H7 (cell line): ENCODE measurements at places on chromosomes 1 and 21. TPM values are rescaled to one million over a fixed set of nuclear protein-coding genes. Genes with fewer than 3 reads are reported as not detected.

- DNase-seq: no peak
Measured at GRCh38 chr1:57752843-57753242, 329.0 kb upstream of the DAB1 start.

DNA sequence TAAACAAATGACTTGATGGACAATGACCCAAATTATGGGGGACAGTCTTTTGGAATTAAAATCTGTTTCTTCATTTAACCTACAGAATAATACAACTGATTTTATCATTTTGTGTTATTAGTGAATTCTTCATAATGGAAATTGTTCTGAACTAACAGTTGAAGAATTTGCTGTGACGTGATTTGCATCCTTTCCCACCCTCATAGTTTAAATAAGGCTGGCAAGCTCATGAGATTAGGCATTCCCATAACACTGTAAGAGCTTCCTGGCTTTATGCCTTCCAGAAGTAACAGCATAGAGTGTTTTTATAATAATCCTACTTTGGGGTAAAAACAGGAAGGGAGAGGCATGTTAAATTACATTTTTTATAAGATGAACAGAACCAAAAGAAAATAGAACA is 95.7 kb downstream of the ATP6V1G3 start:
- no peak for DNase-seq

- peak; percentile 74 for DNase-seq
Measured at GRCh38 chr1:226604560-226605317, 56.2 kb downstream of the STUM start.

GRCh38 chr1:238408737-238409136 is 518.0 kb upstream of the ZP4 start:
- DNase-seq: no peak

DNA sequence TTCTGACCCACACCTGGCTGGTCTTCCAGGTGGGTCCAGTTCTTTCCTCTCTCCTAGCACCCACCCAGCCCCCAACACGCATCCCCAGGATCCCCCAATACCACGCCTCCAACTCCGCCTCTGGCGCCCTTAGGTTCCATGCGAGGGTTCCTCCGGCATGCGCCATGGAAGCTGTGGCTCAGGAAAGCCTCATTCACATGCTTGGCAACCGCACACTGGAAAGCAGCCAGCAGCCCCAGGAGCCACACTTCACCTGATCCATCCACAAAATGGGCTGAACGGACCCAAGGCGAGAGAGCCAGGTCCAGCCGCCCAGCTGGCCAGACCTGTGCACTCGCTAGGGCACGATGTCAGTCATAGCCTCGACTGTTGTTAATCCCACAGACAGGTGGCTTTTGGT is 161.2 kb downstream of the PSMG1 start:
- DNase-seq: no peak

DNA sequence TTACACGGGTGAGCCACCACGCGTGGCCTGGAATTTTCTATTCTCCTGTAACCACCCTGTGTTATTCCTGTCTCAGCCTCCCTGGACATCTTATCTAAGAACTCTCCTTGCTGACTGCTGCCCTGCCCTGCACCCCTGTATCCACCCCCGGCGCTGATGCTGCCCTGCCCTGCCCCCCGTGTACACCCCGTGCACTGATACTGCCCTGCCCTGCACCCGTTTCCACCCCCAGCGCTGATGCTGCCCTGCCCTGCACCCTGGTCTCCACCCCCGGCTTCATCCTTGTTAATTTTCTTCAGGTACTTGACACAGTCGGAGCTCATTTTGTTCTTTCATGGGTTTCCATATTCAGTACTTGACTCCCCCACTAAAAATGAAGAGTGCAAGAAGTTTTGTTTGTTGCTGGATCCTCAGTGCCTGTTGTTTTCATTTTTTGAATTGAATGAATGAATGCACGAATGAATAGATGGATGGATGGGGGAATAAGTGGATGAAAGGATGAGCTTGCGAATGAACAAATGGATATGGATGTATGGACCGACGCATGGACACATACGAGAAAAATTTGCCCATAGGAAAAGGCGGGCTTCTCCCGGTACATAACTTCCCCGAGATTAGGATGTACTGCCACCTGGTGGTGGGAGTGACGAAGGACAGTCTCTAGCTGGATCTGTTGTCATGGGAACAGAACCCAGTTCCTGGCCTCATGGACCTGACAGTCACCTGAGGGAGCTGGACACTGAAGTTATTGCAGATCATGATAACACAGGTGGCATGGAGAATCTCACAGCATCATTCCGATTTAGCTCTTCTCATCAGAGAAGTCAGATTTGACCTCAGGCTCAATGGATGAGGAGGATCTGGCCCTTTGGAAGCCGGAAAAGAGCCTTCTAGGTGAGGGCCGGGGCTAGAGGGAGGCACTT is 14.9 kb downstream of the AADACL4 start:
- peak; percentile 93 for DNase-seq

DNA sequence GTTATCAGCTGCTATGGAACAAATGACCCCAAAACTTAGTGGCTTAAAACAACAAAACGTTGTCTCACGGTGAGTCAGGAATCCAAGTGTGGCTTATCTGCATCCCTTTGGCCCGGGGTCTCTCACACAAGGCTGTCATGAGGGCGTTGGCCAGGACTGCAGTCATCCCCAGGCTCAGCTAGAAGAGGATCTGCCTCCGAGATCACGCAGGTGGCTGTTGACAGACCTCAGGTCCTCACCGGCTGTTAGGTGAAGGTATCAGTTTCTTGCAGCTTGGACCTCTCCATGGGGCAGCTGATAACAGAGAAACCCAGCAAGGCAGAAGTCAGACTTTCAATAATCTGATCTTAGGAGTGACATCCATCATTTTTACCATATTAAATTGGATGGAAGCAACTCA is 52.7 kb upstream of the SYT6 start:
- DNase-seq: no peak

DNA sequence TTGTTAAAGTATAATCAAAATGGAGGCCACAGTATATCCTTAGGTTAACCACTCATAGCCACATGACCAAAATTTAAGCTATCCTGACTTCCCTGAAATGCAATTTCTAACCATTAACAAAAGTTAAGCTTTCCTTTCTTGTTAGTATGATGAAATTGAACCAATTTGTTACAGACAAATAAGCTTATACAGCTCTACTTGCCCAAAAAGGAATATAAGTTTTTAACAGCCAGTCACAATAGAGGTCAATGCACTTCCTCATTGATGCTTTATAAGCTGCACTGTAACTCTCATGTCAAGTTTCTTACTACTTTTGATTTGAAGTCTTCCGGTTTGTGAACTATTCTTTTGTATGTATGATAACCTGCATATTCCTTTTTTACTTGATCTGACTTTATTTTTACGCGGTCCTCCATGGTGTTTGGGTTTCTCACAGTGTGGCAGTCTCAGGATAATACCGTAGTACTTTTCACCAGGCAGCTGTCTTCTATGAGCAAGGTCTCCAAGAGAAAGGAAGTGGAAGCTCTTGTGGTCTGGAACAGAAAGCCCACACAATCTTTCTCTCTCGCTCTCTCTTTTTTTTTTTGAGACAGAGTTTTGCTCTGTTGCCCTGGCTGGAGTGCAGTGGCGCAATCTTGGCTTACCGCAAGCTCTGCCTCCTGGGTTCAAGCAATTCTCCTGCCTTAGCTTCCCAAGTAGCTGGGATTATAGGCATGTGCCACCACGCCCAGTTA is 331.6 kb downstream of the SRGAP2C start:
- no peak for DNase-seq

GRCh38 chr1:218558271-218558810 is 213.2 kb downstream of the TGFB2 start:
- DNase-seq: no peak

- no peak for DNase-seq
Measured at GRCh38 chr1:199302554-199302953, 663.7 kb downstream of the PTPRC start.

DNA sequence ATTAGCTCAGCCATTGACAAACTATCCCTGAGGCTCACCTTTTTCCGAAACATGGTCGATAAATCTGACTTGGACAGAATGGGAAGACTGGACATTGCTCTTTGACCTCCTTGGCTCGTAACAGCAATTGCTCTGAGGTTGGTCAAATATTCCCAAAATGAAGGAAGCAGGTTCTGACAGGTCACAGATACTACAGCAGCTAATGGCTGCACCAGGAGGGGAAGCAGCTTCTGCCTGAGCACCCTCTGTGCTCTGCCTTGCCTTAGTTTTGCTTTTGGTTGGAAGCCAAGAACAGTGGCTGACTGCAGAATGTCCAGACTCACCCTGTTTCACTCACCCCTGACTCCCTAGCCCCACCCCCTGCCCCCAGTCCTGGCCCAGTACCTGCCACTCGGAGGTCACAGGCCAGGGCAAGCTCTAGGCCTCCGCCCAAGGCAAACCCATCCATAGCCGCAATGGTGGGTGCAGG is 15.4 kb downstream of the ECHDC2 start:
- no peak for DNase-seq

- DNase-seq: no peak
Measured at GRCh38 chr1:171138980-171139379, 46.1 kb upstream of the FMO2 start.

DNA sequence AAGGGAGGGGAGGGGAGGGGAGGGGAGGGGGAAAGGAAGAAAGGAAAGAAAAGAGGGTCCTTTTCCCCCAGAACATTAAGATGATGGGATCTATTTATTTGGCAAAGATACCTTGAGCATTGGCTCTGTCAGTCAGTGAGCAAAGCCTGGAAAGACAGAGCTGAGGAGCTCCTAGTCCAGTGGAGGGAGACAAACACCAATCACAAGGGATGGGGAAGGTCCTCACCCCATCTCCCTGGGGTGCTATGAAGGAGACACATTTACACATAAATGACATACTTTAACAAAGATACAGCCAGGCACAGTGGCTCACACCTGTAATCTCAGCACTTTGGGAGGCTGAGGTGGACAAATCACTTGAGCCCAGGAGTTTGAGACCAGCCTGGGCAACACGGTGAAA is 154.9 kb upstream of the TIAM1 start:
- peak; percentile 78 for DNase-seq

DNA sequence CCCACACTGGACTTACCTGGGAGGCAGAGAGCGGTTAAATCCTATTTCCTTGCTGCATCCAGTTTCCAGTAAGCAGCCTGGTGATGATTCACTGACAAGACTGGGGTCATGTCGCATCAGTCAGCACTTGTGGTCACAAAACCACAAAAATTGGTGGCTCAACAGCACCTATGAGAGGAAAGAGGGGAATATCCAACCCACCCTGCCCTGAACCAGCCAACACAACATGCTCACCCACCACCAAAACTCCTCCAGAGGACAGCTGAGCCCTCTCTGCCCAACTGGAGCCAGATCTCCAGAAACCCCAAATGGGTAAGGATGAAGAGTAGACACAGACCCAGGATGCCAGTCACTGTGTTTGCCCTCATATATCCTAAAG is 64.0 kb downstream of the CD46 start:
- no peak for DNase-seq

- no peak for DNase-seq
Measured at GRCh38 chr1:179327679-179328078, 34.1 kb downstream of the SOAT1 start.

DNA sequence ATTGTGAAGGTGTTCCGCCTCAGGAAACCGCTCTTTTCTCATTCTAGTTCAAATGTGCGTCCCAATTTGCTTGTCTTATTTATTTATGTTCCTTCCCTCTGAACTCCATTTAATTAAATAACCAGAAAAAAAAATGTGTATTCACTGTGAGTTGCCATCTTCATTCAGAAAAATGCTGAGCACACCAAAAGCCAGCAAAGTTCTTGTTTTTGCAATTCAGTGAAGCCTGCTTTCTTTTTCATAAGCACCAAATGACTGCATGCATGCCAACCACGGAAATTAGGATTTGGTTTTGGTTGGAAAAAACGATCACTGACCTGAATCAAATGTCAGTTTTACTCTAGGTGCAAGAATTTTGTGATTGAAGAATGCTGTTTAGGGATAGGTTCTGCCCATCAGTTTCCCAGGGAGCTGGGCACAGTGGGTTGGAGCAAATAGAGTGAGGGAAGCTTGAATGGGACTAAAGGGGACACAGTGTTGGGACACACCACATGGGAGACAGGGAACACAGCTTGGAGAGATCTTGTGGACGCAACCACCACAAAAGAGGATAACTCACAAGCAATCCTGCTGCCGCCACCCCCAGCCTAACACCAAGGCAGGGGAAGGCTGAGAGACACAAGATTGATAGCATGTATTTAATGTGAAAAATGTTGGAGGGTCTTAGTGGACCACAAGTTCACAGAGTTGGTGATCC is 183.4 kb upstream of the GALNT2 start:
- no peak for DNase-seq

GRCh38 chr21:45578176-45578801 is 36.0 kb upstream of the SLC19A1 start:
- DNase-seq: peak; percentile 56

DNA sequence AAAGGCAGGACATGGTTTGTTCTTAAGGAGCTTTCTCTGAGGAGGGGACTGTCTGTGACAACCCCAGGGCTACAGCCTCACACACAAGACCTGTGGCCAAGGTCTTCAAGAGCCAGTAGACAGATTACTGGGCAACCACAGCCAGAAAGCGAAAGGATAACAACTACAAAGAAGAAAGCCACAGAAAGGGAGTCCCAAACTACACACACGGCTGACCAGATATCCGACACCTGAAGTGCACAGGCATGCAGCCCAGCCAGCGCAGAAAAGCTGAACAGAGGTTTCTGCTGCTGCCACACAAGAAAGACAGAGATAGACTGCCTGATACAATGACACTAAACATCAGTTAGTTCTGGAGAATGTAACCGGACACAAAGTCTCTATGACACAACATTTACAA is 21.4 kb upstream of the NADK start:
- no peak for DNase-seq

ZSWIM5 gene
- total RNA-seq: 3.3 and 4.7 TPM in 2 replicates

KRTAP10-10 gene
- total RNA-seq: not detected in 2 replicates

ATP1A2 gene
- total RNA-seq: 14.5 and 25.0 TPM in 2 replicates

FCAMR gene
- not detected in 2 replicates for total RNA-seq

TMEM51 gene
- 9.8 and 11.9 TPM in 2 replicates for total RNA-seq

ADAMTSL4 gene
- 4.2 and 8.1 TPM in 2 replicates for total RNA-seq

OXCT2 gene
- total RNA-seq: not detected in 2 replicates

CAMSAP2 gene
- total RNA-seq: 17.3 and 26.5 TPM in 2 replicates

F3 gene
- 21.9 and 37.7 TPM in 2 replicates for total RNA-seq
